ENCODE measurements at places on chromosomes 11 and 22. TPM values are rescaled to one million over a fixed set of nuclear protein-coding genes. Genes with fewer than 3 reads are reported as not detected.

ZNF214 gene
- 0.75 TPM for polyA plus RNA-seq

PSMA1 gene
- polyA plus RNA-seq: 357 TPM

RAG1 gene
- polyA plus RNA-seq: 0.85 TPM

GAB4 gene
- not detected for polyA plus RNA-seq

GRCh38 chr11:33052231-33052630 is 12.9 kb downstream of the TCP11L1 start:
- H3K4me3 ChIP-seq: no peak overlapping the region
- no peaks in the 10 kb centered on the region for H3K36me3 ChIP-seq
- H3K27ac ChIP-seq: no peak overlapping the region
- no peaks in the 10 kb centered on the region for H3K27me3 ChIP-seq
- no peak for DNase-seq
- no peaks in the 10 kb centered on the region for H3K4me1 ChIP-seq

GRCh38 chr22:44026630-44027511 is 2.8 kb downstream of the PARVB start:
- peak; percentile 79 for DNase-seq
- H3K4me3 ChIP-seq: peak overlapping the region; percentile 84
- H3K36me3 ChIP-seq: no peaks in the 10 kb centered on the region
- H3K27me3 ChIP-seq: no peaks in the 10 kb centered on the region

DNA sequence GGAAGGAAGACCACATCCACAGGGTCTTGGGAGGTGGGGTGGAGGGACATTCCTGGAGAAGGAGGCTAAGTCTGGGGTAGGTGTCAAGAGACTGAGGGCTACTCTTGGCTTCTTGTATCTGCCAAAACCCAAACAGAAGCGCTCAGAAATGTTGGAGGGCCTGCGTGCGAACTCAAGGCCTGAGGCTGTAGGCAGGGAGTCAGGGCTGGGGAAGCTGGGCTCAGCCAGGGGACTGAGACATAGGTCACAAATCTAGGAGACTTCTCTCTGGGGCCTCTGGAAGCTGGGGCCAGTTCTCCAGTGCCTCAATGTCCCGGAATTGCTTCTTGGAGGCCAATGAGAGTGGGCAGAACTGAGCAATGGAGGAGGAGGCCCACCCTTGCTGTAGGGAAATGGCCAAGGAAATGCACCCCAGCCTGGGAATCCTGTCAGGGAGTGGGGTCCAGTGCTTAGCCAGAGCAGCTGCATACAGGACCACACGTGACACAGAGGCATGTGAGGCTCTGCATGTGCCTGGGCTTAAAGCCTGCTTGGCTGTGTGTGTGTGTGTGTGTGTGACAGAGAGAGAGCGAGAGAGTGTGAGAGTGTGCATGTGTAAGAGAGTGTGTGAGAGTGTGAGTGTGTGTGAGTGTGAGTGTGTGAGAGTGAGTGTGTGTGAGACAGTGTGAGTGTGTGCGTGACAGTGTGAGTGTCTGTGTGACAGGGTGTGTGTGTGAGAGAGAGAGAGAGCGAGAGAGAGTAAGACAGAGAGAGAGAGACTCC is 141.3 kb downstream of the ST3GAL4 start:
- H3K4me1 ChIP-seq: no peaks in the 10 kb centered on the region
- no peak overlapping the region for H3K27ac ChIP-seq
- H3K36me3 ChIP-seq: no peaks in the 10 kb centered on the region
- no peak overlapping the region for H3K4me3 ChIP-seq
- H3K27me3 ChIP-seq: peaks cover 5% of the 10 kb centered on the region

GRCh38 chr11:69440876-69441275 is 40.6 kb upstream of the LINC01488 start:
- H3K27ac ChIP-seq: no peak overlapping the region
- no peak overlapping the region for H3K4me3 ChIP-seq
- DNase-seq: no peak
